ENCODE measurements at places on chromosomes 1 and 21.

- peak; percentile 68 for DNase-seq
These were observed 76.3 kb downstream of the NPHP4 start for GRCh38 chr1:5915587-5916571.

GRCh38 chr1:237197470-237198425, 155.8 kb downstream of the RYR2 start:
- no peak for DNase-seq

DNA sequence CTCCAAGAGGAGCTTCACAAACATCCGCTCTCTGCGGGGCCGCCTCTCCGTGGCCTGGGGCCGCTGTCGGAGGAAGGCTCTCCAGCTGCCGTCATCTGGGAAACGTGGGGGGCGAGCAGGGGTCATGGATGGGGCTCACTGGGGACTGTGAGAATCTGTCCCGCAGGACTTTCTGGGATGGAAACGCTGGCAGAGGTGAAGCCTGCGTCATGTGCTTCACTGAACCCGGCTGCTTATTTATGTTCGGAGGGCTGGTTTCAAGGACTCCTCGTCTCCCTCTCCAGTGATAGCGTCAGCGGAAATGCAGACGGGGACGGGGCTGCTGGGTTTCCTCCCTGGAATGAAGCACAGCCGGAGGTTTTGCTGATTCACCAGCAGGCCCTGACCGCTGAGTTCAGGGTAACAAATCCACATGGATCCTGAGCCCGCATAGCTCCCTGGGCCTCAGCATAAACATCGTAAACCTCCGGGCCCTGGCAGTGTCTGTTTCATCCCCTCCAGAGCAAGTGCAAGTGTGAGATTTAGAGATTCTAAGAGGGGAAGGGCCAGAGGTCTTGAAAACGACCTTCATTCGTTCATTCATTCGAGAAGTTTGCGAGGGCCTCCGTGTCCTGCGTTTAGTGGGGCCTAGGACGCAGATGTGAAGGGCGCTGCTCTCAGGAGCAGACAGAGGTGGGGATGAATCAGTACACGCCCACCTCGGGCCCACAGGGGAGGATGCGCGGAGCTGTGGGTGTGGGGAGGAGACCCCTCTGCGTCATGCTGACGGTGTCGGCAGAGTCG, 7.0 kb upstream of the POFUT2 start:
- no peak for DNase-seq

DNA sequence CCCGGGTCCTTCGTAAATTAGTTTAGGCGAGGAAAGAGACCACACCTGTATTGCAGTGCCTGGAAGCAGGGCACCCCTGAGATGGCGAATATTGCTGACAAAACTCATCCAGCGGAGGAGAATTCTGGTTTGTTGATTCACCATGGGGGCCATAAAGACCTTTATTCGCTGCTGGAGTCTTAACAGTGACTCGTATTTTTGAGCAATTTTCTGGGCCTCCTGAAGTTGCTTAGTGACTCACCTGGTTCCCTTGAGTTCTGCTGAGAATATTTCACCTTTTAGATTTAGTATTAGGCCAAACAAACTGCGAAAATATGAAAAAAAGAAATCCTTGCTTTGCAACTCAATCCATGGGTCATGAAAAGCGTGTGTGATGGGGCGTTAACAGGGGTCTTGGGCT, 20.6 kb upstream of the H6PD start:
- no peak for DNase-seq

GRCh38 chr1:26350343-26350700, 3.6 kb downstream of the CRYBG2 start:
- DNase-seq = no peak

DNA sequence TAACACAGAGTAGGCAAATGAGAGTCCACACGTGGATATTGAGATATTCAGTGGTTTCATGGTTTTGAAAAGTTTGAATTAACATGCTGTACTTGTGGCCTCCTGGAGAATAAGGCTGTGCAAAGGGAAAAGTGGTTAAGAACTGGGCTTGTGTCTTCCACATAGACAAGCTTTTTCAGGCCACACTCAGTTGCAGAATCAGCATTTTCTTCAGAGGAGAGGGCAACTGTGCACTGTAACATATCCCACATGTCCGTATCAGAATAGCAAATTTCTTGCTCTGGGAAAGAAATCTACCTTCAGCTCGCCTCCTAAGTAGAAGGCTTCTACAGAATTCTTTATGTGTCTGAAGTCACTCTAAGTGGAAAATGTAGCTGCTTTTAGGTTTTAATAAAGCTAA, 84.9 kb downstream of the ZC3H11B start:
- DNase-seq = no peak

All from midbrain (tissue), 1 donor.